ENCODE measurements at places on chromosomes 12 and 14. TPM values are rescaled to one million over a fixed set of nuclear protein-coding genes. Genes with fewer than 3 reads are reported as not detected.

Gene KLRK1
- polyA plus RNA-seq: 0.58 TPM

Gene TGFB3
- 104 TPM for polyA plus RNA-seq

Gene OR10AD1
- polyA plus RNA-seq: 0.24 TPM

Gene OVCH1
- polyA plus RNA-seq: 0.54 TPM

DNA sequence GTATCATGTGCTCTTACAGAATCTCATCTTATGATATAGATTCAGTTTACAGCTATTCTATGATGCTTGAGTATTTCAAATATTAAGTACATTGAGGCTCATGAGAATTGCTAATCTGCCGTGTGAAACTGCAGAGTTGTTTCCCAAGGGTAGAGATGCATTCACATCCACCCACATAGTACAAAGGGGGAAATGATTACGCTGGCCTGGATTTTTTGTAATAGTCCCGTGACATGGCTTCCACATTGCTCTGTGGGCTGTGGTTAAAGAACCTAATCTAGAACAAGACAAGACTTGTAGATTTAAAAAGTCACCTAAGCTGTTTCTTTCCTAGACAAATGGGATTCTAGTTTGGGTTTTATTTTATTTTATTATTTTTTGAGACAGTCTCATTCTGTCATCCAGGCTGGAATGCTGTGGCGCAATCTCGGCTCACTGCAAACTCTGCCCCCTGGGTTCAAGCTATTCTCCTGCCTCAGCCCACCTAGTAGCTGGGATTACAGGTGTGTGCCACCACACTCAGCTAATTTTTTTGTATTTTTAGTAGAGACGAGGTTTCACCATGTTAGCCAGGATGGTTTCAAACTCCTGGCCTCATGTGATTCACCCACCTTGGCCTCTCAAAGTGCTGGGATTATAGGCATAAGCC, 13.0 kb upstream of the RIOX1 start:
- DNase-seq: no peak

Data from forelimb muscle (tissue), 1 donor.